ENCODE measurements at places on chromosomes 16 and 17.

DNA sequence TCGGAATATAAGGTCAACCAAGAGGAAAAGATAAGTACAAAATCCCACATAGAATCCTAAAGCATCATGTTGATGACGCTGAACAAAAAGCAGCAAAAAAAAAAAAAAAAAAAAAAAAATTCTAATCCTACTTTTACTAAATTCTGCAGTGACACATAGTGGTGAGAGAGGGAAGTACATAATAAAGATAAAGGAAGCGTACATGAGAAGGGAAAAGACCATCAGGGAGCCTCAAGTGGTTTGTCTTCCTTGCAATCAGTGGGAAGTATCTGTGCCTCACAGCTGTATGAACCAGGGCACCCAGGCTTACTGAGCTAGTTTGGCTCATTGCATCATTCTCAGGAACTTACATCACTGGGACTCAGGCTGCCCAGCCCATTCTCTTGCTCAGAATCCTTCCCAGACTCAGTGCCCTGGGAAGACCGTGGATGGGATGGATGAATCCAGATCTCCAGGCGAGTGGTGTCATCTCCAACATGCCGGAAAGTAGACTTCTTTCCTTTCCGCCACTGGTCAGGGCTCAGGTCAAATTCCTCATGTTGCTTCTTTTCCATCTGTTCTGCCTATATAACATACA is 21.2 kb downstream of the SMG6 start:
- no peak for DNase-seq

DNA sequence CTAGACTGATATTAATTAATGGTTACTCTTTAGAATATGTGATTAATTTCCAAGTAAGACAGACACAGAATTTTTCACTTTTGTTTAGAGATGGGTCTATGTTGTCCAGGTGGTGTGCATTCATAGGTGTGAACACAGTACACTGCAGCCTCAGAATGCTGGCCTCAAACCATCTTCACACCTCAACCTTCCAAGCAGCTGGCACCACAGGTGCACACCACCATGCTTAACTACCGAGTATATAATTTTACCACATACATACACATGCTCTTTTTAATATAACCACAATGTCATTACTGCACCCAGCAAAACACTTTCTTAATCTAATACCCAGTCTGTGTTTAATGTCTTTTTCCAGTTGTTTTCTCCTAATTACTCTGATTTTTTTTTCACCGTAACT is 23.9 kb downstream of the N4BP1 start:
- no peak for DNase-seq

DNA sequence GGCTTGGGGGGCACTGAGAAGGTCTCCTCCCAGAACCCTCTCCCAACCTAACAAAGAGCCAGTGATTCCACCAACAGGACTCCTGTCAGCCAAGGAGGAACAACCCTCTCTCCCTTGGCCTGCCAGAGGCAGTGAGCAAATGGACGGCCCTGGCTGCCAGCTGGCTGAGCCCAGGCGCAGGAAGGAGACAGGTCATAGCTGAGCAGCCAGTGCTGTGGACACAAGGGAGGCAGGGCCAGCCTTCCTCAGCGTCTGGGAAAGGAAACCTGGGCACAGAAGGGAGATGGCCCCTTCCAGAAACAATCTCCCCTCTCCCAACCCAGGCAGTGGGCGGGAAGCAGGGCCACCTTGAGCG is 2.1 kb downstream of the MPO start:
- no peak for DNase-seq

- DNase-seq: no peak
These were observed 215.4 kb downstream of the CHD9NB start for GRCh38 chr16:52837251-52837650.

GRCh38 chr16:8055761-8056160 is 534.5 kb downstream of the TMEM114 start:
- DNase-seq: no peak

DNA sequence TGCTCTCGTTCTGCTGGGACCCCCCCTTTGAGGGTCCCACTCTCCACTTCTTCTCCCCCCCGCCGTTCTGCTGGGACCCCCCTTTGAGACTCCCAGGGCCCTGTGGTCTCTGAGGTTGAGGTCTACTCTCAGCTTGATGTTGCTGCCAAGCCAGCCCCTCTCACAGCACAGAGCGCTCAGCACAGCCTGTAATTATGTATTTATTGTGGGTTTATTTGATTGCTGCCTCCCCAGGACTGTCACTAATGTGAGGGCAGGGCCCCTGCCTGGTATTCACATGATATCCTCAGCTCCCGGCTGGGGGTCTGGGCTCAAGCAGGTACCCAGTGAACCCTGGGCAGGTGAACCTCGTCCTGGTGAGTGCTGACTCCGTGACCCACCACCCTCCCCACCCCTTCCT is 35.4 kb downstream of the ACTG1 start:
- DNase-seq: no peak

DNA sequence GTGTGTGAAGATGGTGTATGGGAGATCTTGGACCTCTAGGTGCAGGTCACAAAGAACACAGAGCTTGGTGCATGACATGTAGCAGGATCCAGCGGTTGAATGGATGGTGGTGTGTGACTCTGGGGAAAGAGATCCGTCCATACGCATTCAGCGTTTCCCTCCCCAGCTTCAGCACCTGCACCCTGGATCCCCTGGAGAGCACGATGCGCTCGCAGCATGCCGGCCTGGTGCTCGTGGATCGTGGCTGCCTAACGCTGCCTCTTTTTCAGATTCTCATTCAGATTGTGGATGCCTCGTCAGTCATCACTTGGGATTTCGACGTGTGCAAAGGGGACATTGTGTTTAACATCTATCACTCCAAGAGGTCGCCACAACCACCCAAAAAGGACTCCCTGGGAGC is 70.9 kb downstream of the SEC14L1 start:
- no peak for DNase-seq

DNA sequence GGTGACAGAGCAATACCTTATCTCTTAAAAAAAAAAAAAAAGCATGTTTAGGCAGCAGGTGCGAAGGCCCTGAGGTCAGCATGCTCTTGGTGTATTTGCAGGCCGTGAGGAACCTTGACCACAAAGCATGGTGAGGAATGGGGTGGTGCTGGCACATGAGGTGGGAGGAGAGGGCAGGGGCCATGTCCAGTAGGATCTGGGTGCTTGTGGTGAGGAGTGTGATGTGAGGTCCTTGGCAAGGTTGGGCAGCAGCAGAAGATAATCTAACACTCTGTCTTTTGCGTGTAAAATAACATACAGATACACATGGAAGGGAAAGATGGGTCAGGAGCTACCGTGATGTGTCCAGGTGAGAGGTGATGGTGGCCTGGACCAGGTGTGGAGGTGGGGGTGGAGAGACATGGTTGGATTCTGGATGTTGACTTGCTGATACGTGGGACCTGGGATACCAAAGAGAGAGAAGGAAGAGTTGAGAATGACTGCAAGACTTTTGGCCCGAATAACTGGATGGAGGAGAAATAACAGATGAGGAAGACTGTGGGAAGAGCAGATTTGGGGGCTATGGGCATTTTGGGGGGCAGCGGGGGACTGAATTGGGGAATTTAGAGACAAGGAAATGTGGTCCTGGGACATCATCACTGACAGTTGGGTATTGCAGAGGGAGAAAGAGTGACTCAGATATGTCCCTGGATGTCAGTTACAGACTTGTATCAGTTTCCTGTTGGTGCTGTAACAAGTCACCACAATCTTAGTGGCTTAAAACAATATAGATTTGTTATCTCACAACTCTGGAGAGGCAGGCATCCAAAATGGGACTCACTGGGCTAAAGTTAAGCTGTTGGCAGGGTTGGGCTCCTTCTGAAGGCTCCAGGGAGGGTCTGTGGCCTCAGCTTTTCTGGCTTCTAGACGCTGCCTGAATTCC is 274.9 kb downstream of the HAPSTR1 start:
- no peak for DNase-seq

DNA sequence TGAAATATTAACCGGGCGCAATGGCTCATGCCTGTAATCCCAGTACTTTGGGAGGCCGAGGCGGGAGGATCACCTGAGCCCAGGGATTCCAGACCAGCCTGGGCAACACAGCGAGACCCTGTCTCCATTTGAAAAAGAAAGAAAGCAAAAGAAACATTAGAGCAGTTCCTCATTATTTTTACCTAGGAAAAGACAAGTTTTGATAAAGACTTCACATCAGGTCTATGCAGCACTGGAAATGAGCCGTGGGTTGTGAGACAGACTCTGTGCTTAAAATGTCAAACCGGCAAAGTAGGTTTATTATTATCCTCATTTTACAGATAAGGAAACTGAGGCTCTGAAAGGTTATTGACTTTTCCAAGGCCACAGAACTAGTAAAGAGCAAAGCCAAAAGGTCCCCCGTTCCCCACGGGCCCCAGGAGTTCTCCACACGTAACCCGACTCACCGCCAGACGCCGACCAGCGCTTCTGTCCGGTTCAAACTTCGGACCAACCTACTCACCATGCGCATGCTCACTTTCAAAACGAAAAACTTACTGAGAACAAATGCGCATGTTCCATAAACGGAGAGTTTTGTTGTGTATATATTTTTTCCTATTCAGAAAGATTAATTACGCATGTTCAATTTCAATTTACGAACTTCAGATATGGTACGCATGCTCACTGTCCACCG is 356 bp downstream of the TUBD1 start:
- DNase-seq: peak; percentile 33

GRCh38 chr16:2795395-2796143 is 2.7 kb upstream of the PRSS41 start:
- no peak for DNase-seq

DNA sequence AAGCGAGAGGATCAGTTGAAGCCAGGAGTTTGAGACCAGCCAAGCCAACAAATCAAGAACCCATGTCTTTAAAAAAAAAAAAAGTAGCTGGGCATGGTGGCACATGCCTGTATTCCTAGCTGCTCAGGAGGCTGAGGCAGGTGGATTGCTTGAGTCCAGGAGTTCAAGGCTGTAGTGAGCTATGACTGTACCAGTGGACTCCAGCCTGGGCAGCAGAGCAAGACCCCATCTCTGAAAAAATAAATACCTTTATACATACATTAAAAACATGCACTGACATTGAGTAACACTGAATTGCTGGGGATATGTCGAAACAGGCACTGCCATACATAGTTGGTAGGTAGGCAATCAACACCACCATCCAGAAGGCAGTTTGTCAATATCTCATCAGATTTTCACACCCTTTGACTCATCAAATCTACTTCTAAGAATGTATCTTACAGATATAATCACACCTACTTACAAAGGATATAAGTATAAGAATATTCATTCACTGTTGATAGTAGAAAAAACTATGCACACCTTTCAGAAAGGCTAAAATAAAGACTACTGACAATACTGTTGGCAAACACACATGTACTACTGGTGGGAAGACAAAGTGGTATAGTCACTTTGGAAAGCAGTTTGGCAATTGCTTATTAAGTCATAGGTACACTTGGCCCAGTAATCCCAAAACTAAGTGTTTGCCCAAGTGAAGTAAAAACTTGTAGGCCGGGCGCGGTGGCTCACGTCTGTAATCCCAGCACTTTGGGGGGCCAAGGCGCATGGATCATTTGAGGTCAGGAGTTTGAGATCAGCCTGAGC is 6.4 kb upstream of the CEP20 start:
- DNase-seq: no peak

DNA sequence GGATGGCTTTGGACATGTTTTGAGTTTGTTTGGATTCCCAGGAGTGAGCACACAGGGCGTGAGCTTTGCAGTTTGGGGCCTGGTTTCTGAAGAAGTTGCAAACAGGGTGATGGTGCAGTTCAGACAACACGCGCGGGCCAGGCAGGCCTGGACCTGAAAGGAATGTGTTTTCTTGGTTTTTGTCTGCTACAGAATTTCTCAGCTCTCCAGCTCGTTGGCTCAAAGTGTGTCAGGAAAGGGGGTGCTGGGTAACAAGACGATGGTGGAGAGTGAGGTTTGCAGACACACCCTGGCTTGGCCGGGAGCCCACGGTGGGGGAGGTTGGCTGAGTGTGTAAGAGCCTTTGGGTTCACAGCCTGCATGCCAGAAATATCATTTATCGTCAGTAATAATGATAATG is 82.3 kb downstream of the CMIP start:
- no peak for DNase-seq

- no peak for DNase-seq
These were observed 10.3 kb downstream of the UBE2O start for GRCh38 chr17:76442341-76443338.

- DNase-seq: no peak
These were observed 7.3 kb upstream of the SREBF1 start for GRCh38 chr17:17844079-17844478.

DNA sequence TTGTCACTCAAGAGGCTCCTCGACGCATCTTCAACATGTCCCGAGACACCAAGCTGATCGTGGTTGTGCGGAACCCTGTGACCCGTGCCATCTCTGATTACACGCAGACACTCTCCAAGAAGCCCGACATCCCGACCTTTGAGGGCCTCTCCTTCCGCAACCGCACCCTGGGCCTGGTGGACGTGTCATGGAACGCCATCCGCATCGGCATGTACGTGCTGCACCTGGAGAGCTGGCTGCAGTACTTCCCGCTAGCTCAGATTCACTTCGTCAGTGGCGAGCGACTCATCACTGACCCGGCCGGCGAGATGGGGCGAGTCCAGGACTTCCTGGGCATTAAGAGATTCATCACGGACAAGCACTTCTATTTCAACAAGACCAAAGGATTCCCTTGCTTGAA is 101.0 kb downstream of the HS3ST2 start:
- no peak for DNase-seq

- DNase-seq: no peak
These were observed 6.8 kb upstream of the CAVIN1 start for GRCh38 chr17:42429726-42430447.

GRCh38 chr16:31414706-31415105 is 13.5 kb downstream of the COX6A2 start:
- DNase-seq: no peak

- no peak for DNase-seq
These were observed 451.9 kb downstream of the SLC39A11 start for GRCh38 chr17:72640415-72641165.

GRCh38 chr17:61261001-61261637 is 138.5 kb upstream of the TBX2 start:
- no peak for DNase-seq

DNA sequence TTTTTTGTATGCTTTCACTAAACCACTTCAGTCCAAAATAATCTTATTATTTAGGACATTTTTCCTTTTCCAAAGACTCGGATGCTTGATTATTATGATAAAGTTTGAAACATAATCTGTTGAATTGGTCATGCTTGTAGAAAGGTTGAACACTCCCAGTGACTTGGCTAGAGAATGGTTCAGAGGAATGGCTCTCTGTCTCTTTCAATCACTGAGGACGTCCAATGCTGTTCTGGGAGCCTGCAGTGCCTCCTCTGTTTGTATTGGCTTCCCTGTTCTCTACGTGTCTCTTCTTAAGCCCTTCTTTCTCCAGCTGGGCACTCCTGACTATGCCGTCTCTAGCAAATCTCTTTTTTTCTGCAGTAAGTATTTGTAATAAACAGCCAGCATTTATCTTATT is 369.0 kb upstream of the DYNLRB2 start:
- DNase-seq: no peak

DNA sequence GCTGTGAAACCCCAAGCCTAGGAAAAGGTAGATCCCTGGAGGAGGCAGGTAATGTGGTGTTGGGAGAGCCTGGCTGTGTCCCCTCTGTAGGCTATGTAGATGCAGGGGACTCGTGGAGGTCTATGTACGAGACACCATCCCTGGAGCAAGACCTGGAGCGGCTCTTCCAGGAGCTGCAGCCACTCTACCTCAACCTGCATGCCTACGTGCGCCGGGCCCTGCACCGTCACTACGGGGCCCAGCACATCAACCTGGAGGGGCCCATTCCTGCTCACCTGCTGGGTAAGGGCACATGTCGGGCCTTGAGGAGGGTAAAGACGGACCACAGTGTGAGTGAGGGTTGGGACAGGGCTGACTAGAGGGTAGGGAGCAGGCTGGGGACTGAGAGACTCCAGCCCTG is 12.0 kb downstream of the ACE start:
- DNase-seq: no peak

- no peak for DNase-seq
These were observed 1.4 kb downstream of the TMEM235 start for GRCh38 chr17:78232859-78233173.

Measured in WERI-Rb-1 (cell line).